NCI-H1417 (cell line): ENCODE measurements at places on chromosomes 7 and 10.

DNA sequence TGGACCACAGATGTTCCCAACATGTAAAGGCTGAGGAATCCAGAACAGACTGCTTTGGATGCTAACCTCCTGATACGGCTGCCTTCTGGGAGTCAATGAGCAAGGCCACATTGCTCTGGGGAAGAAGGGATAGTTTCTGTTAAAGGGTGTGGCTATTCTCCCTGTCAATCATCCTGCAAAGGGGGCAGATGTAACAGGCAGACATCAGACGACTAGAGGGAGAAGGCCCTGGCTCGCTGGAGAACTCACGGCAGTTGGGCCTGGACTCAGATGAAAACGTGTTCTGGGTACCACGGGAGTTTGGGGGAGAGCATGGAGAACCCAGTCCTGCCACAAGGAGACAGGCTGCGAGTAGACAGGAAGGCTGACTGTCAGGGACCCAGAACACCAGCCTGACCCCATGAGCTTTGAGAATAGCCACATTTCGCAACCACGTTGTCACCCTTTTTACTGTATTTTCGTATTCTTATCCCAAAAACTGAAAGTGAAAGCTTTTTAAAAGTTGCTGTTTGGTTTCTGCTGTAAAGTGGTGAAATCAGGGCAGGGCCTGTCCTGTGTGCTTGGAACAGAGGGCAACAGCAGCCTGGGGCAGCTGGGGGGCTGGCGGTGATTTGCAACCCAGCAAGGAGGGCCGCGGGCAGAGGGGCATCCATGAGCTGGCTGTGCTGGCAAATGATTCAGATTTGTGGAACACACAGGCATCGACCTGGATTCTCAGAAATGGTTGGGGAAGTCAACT lies 95.3 kb downstream of the MYOF start:
- DNase-seq: no peak

DNA sequence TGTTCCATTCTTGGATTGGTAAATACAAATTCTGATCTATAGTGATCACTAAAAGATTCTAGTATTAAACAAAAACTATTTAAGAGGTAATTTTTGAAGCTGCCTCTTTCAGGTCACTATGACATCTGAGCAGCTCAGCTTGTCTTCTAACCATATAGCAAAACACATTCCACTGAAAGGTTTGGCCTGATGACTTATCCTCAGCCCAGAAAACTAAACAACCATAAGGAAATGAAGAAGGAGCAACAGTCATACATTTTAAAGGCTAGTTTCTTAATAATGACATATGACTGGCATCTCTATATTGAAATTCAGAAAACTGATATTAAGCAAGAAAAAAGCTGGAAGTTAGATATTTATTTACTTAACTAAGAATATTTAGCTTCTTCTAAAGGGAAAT lies 24.6 kb downstream of the NT5C2 start:
- DNase-seq: no peak

DNA sequence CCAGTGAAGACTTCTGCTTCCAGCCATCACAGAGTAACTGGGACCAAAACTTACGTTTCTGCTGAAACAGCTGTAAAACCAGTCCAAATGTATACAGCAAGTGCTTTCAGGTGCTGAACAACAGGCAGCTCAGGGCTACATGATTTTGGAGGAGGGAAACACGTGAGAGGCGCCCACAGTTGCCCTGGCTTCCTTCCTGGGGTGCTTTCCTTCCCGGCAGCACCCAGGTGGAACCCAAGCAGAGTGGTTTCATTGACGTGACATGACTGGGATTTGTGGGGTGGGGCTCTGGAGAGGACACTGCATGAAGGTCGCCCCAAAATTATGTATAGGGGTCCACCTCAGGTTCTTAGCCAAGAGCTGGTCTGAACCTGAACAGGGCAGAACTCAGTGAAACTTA lies 34.2 kb downstream of the IL2RA start:
- DNase-seq: no peak

DNA sequence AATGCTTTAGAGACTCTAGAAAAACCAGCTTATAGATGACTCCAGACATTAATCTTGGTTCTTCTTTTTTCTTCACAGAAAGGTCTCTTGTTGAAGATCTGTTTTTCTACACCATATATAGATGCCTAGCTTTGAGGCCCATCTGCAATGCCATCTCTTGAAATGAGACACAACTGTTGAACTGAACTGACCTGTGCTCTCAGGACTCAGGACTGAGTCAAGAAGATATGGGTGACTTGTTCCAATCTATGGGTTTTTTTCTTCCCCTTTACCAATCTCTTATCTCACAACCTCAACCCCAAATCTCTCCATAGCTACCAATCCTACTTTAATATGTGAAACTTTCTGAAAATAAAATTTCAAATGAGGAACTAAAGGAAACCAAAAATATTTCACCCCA lies 194.7 kb downstream of the SNX13 start:
- no peak for DNase-seq

DNA sequence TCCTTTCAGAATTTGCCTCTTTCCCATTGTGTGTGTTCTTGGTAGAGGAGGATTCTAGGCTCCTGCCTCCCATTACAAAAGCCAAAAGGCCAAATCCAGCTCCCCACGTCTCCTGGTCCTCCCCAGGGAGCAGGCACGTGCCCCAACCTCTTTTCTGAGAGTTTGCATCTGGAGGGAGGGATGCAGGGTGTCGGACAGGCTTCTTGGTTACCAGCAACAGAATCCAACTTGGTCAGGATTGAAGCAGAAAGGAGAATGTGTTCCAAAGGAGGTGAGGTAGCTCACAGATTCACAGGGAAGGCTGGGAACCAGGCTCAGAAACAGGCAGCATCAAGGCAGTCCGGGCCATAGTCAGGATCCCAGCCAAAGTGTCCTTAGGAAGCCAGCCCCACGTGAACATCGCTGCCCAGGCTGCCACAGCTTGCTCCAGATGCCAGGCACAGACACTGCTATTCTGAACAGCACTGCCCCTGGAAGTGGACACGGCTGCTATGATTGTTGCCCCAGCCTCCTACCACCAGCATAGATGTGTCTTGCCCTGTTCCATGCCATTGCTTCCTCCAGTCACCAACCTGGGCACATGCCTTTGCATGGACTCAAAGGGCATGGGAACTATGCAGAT lies 264.2 kb upstream of the ZMIZ1 start:
- no peak for DNase-seq

GRCh38 chr10:60335708-60336107 lies 54.0 kb downstream of the ANK3 start:
- DNase-seq: no peak

DNA sequence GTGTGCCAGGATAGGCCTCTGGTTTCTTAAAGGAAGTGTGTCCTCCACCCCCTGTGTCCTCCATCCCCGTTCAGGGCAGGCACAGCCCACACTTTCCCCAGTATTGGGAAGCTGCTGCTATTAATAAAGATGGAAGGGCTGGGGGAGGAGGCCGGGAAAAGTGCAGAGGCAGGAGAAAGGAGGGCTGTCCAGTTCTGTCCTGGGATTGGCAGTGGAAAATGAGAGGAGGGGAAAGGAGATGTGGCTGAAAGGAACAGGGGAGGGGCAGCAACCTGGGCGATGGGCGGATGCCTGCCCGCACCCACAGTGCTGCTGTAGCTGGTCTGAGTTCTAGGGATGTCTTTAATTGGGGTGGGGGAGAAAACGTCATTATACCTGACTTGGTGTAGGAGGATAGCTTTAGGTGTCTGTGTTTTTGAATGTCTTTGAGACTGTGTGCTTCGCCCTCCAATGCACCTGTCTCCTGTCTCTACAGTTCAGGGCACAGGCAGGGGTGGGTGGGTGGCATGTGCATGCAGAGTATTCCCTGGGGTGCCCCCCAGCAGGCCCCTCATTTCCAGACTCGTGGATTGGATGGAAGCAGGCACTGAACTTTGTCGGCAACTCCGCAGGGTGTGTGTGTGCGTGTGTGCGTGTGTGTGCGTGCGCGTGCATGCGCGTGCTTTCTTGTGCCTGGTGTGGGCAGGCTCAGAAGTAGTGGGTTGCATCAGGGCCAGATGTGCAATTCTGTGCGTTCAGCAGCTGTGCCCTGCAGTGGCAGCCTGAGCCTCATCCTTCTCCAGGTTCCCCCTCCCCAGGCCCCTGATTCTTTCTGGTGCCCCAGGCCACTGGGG lies 2.5 kb downstream of the TRIM8 start:
- DNase-seq: no peak

- DNase-seq: no peak
Observed at GRCh38 chr10:5654218-5654755, 12.1 kb downstream of the ASB13 start.

GRCh38 chr7:44433255-44434022 lies 57.0 kb downstream of the NUDCD3 start:
- DNase-seq: no peak

GRCh38 chr7:24797270-24797669 lies 40.0 kb upstream of the GSDME start:
- no peak for DNase-seq

GRCh38 chr10:126904818-126905701 lies at the start of gene DOCK1:
DOCK1 (plus strand) TSS chr10:126905428; CDS start chr10:126905518, 90 bp downstream.
- DNase-seq: no peak

DNA sequence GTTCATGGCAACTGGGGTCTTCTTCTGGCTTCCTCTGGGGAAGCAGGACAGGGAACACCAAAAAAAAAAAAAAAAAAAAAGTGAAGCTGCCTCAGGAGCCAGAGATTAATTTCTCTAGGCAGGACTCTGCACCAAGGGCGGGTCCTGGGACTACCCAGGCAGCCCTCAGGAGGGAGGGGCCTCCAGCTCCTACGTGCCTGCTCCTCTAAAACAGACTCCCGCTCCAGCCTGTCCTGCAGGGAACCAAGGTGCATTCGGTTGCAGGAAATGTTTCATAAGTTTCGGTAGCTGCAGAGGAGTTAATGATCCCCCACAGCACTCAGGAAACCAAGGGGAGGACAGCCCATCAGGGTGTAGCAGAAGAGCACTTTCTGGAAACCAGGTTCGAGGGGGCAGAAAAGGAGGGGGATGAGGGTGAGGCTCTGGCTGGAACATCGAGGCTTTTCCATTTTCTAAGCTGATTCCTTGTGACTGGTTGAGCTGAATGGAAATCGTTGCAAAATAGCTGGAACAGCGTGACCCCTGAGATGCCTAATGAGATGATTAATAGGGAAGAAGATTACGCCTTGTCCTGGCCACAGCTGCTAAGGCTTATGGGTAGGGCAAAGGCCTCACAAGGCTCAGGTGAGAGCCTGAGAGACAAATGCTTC lies 84.2 kb downstream of the STRA8 start:
- DNase-seq: no peak

DNA sequence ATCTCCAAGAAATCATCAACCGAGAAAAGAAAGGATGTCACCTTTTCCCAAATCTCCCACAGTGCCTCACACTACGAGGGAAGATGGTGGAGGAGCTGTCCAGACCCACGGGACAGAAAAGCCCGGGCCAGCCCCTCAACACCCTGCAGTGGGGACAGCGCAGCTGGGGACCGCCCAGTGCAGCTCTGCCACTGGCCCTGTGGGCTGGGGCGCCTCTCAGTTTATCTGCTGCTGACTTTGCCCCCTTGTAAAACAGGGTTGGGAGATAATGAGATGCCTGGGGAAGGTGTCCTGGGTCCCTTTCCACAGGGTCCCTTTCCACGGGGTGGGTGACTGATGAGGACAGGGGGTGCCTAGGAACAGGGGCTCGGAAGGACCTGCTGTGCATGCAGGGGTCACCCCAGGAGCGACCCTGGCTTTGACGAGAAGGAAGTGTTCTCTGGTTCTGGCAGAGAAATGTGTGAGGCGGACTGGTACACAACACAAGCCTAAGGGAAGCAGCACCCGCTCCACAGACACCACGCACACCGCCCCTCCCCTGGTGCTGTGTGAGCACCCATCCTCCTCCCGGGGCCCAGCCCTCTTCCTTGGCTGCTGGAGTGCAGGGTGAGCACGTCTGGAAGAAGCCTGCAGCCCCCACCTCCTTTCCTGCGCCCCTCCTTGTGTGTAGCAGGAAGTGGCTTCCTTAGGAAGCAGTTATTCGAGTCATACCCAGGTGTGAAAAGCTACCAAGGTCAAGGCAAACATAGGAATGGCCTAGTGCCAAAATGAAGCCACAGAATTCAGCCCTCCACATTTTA lies 339.9 kb downstream of the DNAJB6 start:
- no peak for DNase-seq

- DNase-seq: no peak
Observed at GRCh38 chr10:123562811-123563580, 103.2 kb upstream of the GPR26 start.

- peak; percentile 40 for DNase-seq
Observed at GRCh38 chr7:34622182-34622581, 35.8 kb upstream of the NPSR1 start.

DNA sequence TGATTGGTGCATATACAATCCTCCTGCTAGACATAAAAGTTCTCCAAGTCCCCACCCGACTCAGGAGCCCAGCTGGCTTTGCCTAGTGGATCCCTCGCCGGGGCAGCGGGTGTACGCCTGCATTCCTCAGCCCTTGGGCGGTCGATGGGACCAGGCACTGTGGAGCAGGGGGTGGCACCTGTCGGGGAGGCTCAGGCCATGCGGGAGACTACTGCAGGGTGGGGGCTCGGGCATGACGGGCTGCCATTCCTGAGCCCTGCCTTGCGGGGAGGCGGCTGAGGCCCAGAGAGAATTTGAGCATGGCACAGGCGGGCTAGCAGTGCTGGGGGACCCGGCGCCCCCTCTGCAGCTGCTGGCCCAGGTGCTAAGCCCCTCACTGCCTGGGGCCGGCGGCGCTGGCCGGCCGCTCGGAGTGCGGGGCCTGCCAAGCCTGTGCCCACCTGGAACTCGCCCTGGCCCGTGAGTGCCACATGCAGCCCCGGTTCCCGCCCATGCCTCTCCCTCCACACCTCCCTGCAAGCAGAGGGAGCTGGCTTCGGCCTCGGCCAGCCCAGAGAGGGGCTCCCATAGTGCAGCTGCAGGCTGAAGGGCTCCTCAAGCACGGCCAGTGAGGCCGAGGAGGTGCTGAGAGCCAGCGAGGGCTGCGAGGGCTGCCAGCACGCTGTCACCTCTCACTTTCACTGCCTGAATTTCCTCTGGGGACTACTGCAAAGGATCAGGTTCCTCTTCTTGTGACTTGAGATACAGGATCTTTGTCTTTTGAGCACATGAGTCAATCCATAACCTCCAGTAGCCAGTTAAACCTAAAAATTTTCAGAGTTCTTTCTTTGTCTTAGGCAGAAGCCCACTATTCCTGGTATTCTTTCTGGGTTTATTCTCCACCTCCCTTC lies 25.1 kb upstream of the ELOVL3 start:
- DNase-seq: no peak

- peak; percentile 33 for DNase-seq
Observed at GRCh38 chr7:17302575-17303142, 4.2 kb downstream of the AHR start.

GRCh38 chr10:98466861-98467505 lies 20.2 kb upstream of the HPS1 start:
- DNase-seq: peak; percentile 12

DNA sequence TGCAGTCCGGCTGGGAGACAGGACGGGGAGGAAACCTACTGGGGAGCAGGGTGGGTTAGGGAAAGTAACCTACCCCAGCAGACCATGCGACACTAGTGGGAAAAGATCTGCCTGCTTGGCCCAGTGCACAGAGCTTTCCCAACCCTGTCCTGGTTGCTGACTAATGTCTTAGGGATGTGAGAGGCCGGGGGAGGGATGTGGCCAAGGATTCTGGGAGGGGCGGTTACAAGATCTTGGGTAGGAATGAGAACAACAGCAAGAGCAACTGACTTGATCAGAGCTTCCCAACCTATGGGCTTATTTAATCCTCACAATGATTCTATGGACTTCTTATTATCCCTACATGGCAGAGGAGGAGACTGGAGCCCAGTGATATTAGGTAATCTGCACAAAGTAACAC lies 24.0 kb upstream of the EIF5AL1 start:
- DNase-seq: no peak

- DNase-seq: no peak
Observed at GRCh38 chr10:78605800-78606350, 462.9 kb upstream of the ZMIZ1 start.
